ENCODE measurements at places on chromosomes 7 and 10.

- peak; percentile 73 for DNase-seq
These were observed 40.0 kb upstream of the SORBS1 start for GRCh38 chr10:95601116-95601719.

DNA sequence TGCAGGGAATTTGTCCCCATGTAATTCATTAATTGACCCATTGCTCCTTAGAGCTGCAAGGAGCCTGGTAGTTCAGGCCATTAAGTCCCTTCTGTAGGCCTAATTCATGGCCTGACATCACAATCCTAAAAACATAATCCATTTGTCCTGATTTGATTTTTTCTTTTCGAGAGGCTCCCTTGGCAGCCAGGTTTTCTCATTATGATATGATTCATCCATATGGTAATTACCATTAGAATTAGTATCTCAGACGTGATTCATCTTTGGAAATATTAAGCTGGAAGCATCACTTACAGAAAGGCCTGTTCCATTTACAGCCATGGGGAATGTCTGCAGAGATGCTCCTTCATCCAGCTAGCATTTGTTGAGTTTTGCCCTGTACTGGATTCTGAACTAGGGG, 128.5 kb downstream of the PLCE1 start:
- no peak for DNase-seq

DNA sequence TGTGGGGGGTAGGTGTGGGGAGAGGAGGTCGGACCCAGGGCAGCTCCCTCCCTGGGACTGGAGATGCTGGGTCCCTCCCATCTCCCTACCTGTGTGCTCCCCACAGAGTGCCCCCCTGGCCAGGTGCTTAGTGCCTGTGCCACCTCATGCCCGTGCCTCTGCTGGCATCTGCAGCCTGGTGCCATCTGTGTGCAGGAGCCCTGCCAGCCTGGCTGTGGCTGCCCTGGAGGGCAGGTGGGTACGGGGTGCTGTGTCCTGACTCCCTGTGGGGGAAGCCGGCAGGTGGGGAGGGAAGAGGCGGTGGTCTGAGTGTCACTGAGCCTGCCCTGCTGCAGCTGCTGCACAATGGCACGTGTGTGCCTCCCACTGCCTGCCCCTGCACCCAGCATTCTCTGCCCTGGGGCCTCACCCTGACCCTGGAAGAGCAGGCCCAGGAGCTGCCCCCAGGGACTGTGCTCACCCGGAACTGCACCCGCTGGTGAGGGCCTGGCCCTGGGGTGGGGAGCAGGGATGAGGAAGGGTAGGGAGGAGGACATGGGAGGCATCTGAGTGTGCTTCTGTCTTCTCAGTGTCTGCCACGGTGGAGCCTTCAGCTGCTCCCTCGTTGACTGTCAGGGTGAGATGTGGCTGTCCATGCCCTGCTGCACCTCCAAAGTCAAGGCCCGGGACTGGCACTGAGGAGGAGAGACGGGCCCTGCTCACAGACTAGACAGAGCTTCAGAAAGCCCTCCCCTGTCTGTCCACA, 11.7 kb upstream of the ZNF862 start:
- DNase-seq = peak; percentile 55

GRCh38 chr10:79056361-79056735, 12.4 kb upstream of the ZMIZ1 start:
- DNase-seq = no peak

GRCh38 chr10:73084209-73084608, 12.5 kb downstream of the P4HA1 start:
- DNase-seq = no peak

DNA sequence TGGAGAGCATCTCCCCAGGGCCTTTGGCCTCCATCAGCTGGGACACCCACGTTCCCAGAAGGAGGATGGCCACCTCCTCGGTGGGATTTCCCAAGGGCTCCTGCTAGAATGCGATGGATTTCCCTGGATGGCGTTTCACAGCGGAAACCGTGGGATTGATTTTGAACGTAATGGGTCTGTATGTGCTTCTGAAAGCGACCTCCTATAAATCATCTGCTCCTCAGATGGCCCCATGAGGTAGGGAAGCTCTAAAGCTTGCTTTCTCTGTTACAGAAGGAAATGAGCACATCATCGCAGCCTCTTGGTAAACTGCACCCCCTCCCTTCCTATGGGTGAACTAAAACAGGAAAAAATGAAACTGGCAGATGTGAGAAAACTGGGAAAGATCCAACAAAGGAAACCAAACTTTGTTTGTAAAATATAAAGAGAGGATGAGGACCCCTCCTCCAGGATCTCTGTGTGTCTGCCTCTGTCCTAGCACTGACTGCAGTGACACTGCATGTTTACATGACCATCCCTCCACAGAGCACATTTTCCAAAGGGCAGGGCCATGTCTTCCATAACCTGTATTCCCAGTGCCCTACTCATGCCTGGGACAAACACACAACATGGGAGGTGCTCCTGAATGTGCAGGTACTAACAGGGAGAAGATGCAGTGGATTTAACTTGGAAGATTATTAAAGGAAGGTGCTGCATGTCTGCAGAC, 57.6 kb downstream of the LYZL1 start:
- no peak for DNase-seq

- DNase-seq = no peak
These were observed 517.5 kb downstream of the PHTF2 start for GRCh38 chr7:78316110-78316509.

- no peak for DNase-seq
These were observed 144.6 kb upstream of the TMEM106B start for GRCh38 chr7:12066521-12066920.

GRCh38 chr10:69446650-69447151, 4.6 kb upstream of the TSPAN15 start:
- no peak for DNase-seq

DNA sequence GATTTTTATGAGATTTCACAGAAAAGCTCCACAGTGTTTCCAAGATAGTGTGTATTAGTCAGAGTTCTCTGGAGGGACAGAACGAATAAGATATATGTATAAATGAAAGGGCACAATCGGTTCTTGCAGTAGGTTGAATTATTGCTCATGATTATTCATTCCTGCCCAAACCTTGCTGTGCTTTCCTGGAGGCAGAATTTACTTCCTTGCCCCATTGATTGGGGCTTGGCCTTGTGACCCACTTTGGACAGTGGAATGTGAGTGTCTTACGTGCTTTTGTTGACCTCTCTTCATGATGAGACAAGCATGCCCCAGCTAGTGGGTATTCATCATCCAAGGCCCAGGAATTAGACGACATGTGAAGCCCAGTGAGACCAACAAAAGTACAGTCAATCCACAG, 53.0 kb upstream of the ABCB5 start:
- no peak for DNase-seq
